ENCODE measurements at places on chromosomes 16 and 17. TPM values are rescaled to one million over a fixed set of nuclear protein-coding genes. Genes with fewer than 3 reads are reported as not detected.

CDH15 gene
- polyA plus RNA-seq = 1.7 TPM

CA5A gene
- 0.16 TPM for polyA plus RNA-seq

GRCh38 chr17:19357351-19357750 lies 5.2 kb downstream of the B9D1 start:
- no peak for DNase-seq

DNA sequence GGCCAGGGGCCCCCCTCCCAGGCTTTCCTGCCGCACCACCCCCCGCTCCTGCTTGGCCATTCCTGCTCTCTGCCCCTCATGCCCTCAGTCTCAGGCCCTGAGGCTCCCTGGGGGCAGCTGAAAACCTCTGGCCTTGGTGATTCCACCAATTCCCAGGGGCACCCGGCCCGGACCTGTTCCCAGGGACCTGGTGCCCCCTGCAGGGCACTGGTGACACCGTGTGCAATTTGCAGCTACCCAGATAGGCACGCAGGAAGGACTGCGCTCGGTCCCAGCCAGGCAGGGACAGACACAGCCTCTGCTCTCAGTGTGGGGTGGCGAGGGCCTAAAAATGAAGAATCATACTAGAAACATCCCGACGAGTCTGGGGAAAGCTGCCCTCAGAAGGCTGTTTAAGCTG lies 13.4 kb downstream of the WFDC1 start:
- DNase-seq = no peak

GRCh38 chr17:77749321-77749751 lies 209.2 kb upstream of the TNRC6C start:
- DNase-seq = no peak

Measured in renal pelvis (tissue), 12 donors.